ENCODE measurements at places on chromosomes 2 and 18.

DNA sequence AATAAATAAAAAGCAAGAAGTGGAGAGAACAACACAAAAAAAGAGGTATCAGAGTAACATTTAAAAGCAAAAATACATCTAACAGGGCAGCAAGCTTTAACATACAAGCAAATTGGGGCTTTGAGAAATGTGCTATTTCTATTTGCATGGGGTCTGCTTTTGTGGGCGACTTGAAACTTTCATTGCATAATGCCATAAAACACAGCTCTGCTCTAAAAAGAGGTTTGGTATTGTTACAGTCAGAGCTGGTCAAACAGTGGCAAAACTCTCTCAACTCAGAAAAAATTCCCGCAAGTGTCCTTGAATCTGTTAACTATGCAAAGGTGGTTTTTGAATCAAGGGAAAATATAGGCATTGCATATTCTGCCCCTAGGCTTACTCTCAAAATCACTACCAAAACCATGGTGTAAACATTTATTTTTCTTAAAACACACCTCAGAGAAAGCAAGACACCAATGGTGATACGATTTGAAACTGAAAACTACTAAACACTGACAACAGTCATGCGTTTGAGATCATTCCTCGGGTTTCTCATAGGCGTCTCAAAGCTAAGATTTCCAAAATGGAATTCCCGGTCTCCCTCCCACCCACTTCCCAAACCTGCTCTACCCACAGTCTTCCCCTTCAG, 45.5 kb downstream of the RNF152 start:
- no peak for DNase-seq

- peak; percentile 56 for DNase-seq
These were observed 45.8 kb upstream of the RBM44 start for GRCh38 chr2:237752761-237753165.

DNA sequence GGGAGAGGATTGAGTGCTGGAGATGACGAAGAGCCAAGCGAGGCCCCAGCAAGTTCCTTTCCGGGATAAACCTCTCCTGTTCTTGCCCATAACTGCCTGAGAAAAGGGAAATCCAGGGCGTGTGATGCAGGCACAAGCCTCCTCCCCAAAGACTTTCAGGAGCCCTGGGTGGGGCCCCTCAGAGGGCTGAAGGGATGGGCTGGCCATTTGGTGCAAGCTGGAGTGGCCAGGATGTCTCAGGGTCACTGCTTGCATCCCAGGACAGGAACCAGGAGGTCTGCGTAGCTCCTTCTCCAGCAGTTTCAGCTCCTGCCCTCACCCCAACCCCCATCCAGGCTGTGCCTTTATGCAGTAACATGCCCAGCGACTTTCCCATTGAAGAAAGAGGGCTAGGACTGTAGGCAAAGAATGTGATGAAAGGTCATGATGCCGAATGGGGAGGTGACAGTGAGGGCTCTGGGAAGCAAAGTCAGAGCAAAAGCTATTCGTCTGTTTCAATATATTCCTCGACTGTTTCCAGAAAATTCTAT, 80.2 kb downstream of the PXDN start:
- DNase-seq = no peak

DNA sequence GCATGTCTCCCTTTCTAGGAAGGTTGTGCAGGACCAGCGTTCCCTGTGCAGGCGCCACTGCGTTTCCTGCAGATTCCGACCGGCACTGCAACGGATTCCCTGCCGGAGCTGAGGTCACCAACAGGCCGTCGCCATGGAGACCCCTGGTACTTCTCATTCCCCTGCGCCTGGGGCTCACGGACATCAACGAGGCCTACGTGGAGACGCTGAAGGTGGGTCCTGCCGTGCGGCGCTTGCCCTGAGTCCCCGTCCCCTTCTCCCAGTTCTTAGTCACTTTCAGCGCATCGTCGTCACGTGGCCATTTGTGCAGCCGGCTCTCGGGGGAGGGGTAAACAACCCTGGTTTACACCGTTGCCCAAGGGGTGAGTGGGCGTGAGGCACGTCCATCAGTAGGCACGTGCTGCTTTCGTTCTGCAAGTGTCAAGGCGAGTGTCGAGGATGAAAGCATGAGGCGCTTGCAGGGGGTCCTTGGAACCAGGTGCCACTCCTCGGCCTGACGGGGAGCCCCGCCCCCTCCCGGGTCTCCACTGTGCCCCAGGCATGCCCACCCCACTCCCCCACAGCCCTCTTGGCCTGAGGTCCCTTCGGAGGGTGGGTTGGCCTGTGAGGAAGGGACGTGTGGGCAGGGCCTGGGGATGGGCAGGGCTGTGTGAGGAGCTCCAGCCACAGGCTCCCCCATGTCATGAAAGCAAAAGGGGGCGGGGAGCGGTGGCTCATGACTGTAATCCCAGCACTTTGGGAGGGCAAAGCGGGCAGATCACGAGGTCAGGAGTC, 19.8 kb downstream of the DTYMK start:
- no peak for DNase-seq

- DNase-seq = no peak
These were observed 305.9 kb downstream of the HRH4 start for GRCh38 chr18:24766376-24766775.

DNA sequence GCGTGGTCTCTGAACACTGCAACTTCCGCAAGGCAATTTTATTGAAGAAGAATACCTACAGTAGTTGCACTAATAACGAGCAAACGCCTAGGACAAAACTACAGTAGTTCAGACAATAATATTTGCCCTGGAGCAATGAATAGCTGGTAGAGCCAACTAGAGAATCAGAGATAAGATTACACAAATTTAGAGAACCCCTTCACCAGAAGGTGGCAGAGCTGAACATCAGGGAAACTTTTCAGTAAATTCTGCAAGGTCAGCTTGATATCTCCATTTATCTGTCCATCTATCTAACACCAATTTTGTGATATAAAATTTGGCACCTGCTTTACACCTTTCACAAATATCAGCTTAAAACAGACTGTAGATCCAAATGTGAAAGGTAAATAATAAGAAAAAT, 43.8 kb downstream of the CDH19 start:
- no peak for DNase-seq

- DNase-seq = no peak
These were observed 793.4 kb upstream of the CELF4 start for GRCh38 chr18:38358805-38359657.

GRCh38 chr2:45121236-45121927, 112.1 kb upstream of the SIX2 start:
- DNase-seq = no peak

- no peak for DNase-seq
These were observed 718.1 kb upstream of the ID2 start for GRCh38 chr2:7963787-7964186.

DNA sequence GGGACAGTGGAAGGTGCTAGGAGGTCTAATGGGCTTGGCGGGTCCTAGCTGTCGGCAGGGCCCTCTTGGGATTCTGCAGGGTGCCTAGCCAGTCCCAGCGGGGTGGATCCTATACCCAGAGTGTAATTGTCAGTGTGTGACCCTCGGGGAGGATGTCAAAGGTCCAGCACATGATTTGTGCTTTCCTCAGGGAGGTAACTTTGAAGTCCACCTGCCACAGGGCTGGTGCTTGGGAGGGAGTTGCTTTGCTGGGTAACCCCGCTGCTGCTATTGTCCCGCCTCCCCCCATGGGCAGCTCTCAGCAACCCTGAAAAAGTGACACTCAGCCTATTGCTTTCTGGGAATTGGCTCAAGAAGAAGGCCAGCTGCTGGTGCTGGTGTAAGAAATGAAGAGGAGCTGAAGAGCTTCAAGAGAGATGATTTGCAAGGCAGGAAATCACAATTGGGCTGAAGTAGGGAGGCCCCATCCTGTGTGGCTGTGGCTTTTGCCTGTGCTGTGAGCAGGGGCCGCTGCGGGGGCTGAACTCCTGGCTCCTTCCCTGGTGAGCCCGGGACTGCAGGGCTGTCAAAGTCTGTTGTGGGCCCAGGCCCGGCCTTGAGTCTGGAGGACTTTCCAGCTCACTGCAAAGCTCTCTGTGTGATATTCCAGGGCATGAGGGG, 36.4 kb downstream of the EMILIN2 start:
- no peak for DNase-seq

DNA sequence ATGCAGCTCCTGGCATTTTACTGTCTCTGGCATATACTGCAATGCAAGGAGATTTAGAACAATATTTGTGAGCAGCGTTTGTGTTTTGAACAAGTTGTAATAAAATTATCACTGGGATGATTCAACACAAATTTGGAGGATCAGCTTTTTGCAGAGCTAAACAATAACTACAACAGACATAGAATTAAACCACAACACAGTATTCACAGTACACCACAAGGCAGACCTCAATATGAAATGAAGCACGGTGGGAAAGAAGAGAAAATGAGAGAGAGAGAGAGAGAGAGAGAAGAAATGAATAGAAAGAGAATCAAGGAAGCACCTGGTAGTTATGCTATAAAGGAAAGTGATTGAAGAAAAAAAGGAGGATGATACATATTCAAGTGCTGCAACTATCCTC, 39.4 kb downstream of the HOXD1 start:
- no peak for DNase-seq

- DNase-seq = no peak
These were observed 22.4 kb downstream of the ITSN2 start for GRCh38 chr2:24337890-24338289.

DNA sequence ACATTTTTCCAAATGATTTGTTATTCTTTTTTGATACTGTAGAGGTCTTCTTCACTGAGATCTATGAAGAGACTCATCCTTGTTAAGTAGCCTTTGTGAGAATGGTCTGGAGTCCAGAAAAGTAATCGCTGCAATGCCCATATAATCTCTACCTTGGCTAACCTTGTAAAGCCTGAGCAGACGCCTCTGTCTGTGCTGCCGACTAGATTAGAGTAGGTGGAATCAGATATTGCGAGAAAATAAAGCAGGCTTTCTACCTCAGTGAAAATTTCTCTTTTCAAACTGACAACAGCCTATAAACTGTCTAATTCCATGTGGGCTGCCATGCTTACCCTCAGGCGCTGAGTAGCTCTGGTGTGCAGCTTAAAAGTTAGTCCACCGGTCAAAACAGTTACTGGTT, 17.5 kb upstream of the CERS6 start:
- DNase-seq = no peak

DNA sequence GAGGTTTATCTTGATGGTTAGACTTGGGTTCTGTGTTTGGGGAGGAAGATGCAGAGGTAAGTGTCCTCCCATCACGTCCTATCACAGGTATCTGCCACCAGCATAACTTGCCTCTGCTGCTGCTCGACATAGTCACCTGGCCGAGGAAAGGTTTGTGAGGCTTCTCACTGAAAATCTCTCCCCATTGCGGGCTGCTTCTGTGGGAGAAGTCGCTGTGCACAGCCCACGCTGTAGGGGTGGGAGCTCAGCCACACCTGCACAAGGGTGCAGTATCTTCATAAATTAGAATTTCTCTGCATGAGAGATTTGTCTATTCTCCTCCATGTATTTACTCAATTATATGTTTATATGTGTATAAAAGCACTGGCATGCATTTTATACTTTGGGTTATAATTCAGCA, 415.7 kb upstream of the MYT1L start:
- DNase-seq = no peak

DNA sequence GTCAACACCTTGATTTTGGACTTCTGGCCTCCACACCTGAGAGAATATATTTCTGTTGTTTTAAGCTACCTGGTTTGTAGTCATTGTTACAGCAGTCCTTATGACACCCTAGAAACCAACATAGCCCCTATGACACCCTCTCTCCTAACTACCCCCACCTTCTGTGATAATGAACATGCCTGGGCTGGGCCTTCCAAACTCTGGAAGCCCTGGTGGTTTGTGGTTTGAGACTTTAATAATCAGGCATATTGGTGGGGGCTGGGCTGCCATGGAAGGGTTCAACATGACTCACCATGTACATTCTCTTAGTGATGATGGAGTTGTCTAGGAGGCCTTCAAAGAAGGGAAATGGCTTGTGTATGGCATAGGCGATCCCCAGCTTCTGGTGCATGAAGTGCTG, 3.3 kb downstream of the SP110 start:
- DNase-seq = no peak

DNA sequence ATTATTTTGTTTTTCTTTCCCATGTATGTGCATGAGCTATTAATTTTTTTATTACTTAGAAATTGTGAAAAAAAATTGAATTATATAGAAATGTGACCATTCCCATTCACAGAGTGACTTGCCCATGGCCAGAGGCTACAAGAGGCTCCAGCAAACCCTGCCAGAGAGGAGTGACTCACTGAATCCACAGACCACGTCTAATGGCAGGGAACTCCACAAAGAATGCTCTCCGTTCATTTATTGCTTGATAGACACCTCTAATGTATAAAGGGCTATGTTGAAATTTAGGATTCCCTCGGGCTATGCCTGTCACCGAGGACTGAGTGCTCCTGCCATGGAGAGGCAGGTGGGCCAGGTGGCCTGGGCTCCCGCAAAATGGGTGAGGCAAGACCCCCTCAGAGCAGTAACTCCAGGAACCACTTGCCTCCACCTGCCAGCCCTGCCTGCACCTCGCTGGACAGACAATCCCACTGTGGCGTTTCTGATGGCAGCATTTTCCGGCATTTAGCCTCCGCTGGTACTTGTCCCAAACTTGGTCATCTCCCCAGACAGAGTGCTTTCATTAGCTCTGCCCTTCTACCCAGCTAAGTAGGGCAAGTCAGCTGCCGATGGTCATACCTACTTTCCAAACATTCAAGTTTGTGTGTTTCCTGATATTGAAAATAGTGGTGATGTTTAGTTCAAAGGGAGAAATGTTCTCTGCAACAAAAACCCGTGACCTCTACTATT, 200.3 kb downstream of the PRKCE start:
- no peak for DNase-seq

- DNase-seq = no peak
These were observed 697 bp upstream of the SPATS2L start for GRCh38 chr2:200305797-200306195.

DNA sequence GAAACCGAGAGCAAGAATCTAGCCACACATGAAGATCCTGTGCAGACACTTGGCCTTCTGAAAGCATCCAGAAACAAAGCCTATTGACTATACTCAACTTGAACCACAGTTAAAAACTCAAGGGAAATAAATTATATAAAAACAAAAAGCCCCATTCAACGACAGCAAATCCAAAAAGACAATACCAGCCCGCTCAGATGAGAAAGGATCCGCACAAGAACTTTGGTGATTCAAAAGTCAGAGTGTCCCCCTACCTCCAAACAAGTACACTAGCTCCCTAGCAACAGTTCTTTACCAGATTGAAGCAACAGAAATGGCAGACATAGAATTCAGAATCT, 163.2 kb downstream of the WDPCP start:
- DNase-seq = no peak

DNA sequence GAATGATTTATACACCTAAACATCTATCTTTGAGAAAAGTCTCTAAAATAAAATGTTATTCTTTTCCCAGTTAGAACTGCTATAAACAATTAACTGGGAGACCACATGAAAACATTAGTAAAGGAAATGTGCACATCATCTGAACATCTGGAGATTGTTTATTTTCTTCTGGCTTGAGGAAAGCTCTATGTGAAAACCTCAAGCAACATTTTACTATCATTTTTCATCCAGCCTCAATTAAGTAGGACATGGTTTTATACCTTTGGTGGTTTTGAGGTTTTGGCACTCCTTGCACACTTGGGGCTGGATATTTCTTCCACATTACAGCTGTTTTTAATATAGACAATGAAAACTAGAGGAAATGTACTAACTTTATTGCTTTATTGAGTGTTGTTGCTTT, 609.5 kb upstream of the SLC8A1 start:
- no peak for DNase-seq

Measured in stimulated activated CD8-positive, alpha-beta memory T cell treated with anti-CD3 and anti-CD28 coated beads, Interleukin-2, amount 100 ng/mL, for 48 hours (primary cell).